ENCODE measurements at places on chromosomes 5 and 9. TPM values are rescaled to one million over a fixed set of nuclear protein-coding genes. Genes with fewer than 3 reads are reported as not detected.

DNA sequence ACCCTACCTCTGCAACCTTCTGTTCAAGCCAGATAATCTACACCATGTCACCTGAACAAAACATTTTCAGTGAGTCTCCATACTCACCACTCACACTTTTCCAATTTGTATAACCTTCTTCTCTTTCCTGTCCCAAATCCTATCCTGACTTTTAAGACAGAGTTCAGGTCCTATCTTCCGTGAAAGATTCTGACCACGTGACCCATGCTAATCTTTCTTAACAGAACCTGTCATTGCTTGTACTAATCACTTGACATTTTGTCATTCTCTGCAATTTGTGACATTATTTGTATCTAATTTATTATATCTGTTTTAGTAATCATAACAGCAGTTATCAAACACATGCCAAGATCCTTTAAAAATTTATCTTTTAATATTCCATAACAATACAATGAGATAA is 132.5 kb upstream of the PRLR start:
- no peak for DNase-seq

DNA sequence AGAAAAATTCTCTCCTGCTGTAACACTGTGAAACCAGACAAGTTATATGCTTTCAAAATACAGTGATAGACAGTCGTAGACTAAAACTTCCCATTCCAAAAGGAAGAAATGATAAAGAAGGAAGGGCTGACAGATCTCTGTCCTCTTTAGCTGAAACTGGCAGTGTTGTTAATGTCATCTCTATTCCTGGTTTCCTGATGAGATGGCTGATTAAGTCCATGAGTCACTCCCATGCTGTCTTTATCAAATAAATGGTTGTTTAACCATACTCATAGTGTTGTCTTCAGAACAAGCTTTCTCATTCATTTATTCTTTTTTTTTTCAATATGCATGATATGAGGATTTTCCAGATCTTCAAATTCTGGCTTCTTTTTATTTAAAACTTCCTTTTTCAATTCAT is 952.2 kb upstream of the WWC1 start:
- DNase-seq: no peak

DNA sequence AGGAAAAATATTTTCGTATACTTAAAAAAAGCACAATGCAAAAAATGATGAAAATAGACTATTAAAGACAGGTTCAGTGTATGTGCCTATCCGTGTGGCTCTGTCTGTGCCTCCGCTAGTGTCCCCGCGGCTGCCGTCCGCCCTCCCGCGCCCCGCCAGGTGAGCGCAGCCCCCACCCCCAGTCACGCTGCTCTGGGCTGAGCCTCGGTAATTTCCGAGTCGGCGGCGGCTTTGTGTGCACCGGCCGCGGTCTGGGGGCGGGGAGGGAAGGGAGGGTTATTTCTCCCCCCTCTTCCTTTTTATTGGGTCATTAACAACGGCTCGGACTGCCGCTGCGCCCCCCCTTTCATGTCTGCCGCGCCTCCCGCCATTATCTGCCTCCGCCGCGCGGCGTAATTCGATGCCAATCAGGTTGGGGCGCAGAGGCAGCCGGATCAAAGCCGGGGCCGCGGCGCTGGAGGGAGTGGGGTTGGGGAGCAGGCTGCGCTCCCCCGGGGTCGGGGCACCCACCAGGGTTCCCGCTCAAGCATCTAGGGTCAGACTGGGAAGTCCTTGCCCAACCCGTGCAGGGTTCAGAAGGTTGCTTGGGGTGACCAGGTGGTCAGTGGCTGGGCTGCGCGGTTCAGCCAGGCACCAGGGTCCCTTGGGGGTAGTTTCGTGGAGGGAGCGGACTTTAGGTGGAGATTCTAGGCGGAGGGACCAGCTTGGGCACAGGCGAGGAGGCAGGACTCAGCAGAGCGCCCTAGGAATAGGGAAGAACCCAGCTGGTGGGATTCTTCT is 39.5 kb upstream of the PSD2 start:
- DNase-seq: no peak

GRCh38 chr5:65197531-65198455 is 283.9 kb downstream of the ADAMTS6 start:
- no peak for DNase-seq

- DNase-seq: no peak
These were observed 91.1 kb upstream of the RNF180 start for GRCh38 chr5:64074533-64074932.

GRCh38 chr9:131610231-131610761 is 65.0 kb downstream of the PRRT1B start:
- no peak for DNase-seq

The C9orf153 gene
- total RNA-seq: 0.34 TPM

The PCDHGA6 gene
- total RNA-seq: 0.33 TPM

The IL13 gene
- 0.30 TPM for total RNA-seq

The PLPP7 gene
- total RNA-seq: 0.42 TPM
